Naive thymus-derived CD4-positive, alpha-beta T cell (primary cell): ENCODE measurements at places on chromosomes 2 and 18. TPM values are rescaled to one million over a fixed set of nuclear protein-coding genes. Genes with fewer than 3 reads are reported as not detected.

RAMP1 gene
- total RNA-seq: 1.1 TPM

SNORC gene
- 1.4 and 1.6 TPM in 2 replicates for total RNA-seq

DSG2 gene
- 0.29 and 0.31 TPM in 2 replicates for total RNA-seq

TACR1 gene
- total RNA-seq: not detected

HOXD13 gene
- not detected in 2 replicates for total RNA-seq

RBKS gene
- total RNA-seq: 10.8 TPM

SIX2 gene
- not detected for total RNA-seq

HTR2B gene
- not detected for total RNA-seq

FTCDNL1 gene
- total RNA-seq: 3.4 TPM

CHRNG gene
- not detected for total RNA-seq

MYO3B gene
- not detected for total RNA-seq

ANKRD53 gene
- 1.5 TPM for total RNA-seq

MC4R gene
- total RNA-seq: not detected

MALL gene
- total RNA-seq: not detected

CXCR4 gene
- total RNA-seq: 243 TPM

METTL4 gene
- total RNA-seq: 31.1 TPM

MREG gene
- total RNA-seq: 6.1 TPM

ANKRD29 gene
- 0.11 TPM for total RNA-seq

MATN3 gene
- not detected for total RNA-seq

PRKAG3 gene
- not detected for total RNA-seq

ACTR2 gene
- 301 TPM for total RNA-seq

ERMN gene
- 6.0 TPM for total RNA-seq

UNC50 gene
- total RNA-seq: 41.1 TPM

RFX8 gene
- 0.54 TPM for total RNA-seq

DSG3 gene
- total RNA-seq: not detected in 2 replicates

GAL3ST2 gene
- 0.17 and 0.53 TPM in 2 replicates for total RNA-seq

PCBP1 gene
- total RNA-seq: 353 TPM

NGEF gene
- not detected in 2 replicates for total RNA-seq

DUSP2 gene
- 234 TPM for total RNA-seq

PLA2R1 gene
- total RNA-seq: not detected
